ENCODE measurements at places on chromosomes 13 and 19. TPM values are rescaled to one million over a fixed set of nuclear protein-coding genes. Genes with fewer than 3 reads are reported as not detected.

The SPRYD7 gene
- total RNA-seq = 4.9 TPM

The PCDH17 gene
- total RNA-seq = not detected

The ARRDC2 gene
- 28.6 TPM for total RNA-seq

The BRME1 gene
- 7.7 TPM for total RNA-seq

The CFAP97D2 gene
- total RNA-seq = not detected

The GPC6 gene
- not detected for total RNA-seq

The ZNF681 gene
- 3.9 TPM for total RNA-seq

The CEACAM3 gene
- total RNA-seq = not detected

The ZNF536 gene
- not detected for total RNA-seq

DNA sequence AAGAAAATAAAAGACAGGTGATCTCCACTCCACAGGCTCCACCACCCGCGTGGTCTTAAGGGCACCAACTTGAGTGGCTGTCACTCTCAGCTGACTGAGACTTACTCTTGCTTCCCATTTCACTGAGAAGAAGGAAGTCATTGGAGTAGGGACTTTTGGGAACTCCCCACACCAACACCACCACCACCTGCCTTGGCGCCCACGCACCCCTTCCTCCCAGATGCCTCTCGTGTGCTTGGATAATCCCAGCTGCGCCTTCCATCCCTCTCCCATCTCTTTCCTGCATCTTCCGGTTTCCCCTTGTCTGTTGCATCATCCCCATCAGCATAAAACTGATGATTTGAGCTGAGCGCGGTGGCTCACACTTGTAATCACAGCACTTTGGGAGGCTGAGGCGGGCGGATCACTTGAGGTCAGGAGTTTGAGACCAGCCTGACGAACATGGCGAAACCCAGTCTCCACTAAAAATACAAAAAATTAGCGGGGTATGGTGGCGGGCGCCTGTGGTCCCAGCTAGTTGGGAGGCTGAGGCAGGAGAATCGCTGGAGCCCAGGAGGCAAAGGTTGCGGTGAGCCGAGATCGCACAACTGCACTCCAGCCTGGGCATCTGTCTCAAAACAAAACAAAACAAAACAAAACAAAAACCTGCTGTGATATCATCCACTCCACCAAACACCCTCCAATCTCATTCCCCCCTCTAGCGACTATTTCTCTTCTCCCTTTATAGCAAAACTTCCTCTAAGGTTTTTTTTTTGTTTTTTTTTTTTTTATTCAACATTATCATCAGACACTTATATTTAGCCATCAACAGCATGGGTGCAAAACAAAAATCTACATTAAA is 25.5 kb downstream of the AP2S1 start:
- DNase-seq = no peak

DNA sequence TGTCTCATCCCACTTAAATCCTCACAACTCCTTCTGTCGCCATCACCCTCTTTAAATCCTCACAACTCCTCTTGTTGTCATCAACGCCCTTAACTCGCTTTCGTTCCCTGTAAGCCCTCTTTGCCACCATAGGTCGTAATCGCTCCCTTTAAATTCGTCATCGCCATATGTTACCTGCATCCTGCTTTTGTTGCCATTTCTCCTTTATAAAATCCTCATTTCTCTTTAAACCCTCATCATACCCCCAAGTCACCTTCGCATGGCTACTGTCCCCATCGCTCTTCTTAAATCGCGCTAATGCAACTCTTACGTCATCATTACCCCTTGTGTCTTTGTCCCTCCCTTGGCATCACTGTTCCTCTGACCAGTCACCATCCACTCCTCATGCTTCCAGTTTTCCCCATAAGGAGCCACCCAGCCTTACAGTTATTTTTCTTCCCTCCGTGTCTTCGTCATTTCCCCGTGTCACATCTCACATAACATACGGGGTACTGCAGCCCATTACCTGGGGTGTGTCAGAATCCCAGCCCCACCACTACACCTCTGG is 539 bp downstream of the PLD3 start:
- peak; percentile 22 for DNase-seq

- peak; percentile 32 for DNase-seq
Observed at GRCh38 chr19:29812080-29812880, 489 bp downstream of the CCNE1 start.

DNA sequence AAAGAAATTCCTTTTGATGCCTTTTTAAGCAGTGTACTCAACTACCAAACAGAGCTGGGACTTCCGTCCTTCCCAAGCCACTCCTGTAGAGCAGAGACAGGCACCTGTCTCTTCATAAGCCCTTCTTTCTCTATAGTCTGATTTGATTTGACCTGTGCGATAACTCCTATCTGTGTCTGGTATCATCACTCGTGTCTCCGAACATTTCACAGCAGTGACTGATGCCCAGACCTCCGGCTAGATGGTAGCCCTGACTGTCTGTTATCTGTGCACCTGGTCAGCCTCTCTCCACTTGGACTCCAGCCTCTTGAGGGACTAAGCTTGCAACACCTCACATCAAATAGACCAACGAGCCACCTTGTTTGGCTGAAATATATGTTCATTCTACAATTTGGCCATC is 316.2 kb upstream of the ZNF507 start:
- DNase-seq = no peak

DNA sequence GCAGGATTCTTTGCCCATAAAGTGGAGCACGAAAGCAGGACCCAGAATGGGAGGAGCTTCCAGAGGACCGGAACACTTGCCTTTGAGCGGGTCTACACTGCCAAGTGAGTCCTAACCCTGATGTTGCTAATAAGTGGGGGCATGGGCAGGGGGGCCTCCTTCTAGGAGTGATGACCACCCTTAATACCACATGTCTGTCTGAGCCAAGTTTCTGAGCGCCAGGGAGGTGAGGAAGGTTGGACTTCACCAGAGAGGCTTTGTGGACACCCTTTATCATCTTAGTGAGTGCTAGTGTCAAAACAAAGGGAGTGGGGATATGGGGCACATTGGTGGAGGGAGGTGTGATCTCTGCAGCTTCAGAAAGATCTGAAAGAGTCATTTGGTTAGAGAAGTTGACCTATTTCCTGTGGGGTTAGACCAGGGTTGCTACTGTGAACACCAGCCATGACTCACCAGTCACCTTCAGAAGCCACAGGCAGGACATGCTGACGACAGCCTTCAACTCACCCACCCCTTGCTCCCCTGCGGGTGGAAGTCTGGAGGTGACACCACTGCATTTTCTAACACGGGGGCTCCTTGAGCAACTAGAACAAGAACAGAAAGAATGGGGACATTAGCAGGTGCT is 8.8 kb downstream of the ALOX5AP start:
- peak; percentile 93 for DNase-seq

DNA sequence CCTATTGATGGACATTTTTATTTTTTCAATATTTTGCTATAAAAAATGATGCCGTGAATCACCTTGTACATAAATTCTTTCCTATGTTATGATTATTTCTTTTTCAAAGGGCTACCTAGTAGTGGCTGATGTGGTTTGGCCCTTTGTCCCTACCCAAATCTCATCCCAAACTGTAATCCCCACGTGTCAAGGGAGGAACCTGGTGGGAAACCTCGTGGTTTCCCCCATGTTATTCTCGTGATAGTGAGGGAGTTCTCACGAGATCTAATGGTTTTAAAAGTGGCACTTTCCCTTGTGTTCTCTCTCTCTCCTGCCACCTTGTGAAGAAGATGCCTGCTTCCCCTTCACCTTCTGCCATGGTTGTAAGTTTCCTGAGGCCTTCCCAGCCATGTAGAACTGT is 94.9 kb downstream of the TM9SF2 start:
- no peak for DNase-seq

GRCh38 chr13:101536079-101536478 is 83.6 kb downstream of the ITGBL1 start:
- no peak for DNase-seq

GRCh38 chr13:47707414-47707813 is 293.7 kb downstream of the SUCLA2 start:
- DNase-seq = no peak

DNA sequence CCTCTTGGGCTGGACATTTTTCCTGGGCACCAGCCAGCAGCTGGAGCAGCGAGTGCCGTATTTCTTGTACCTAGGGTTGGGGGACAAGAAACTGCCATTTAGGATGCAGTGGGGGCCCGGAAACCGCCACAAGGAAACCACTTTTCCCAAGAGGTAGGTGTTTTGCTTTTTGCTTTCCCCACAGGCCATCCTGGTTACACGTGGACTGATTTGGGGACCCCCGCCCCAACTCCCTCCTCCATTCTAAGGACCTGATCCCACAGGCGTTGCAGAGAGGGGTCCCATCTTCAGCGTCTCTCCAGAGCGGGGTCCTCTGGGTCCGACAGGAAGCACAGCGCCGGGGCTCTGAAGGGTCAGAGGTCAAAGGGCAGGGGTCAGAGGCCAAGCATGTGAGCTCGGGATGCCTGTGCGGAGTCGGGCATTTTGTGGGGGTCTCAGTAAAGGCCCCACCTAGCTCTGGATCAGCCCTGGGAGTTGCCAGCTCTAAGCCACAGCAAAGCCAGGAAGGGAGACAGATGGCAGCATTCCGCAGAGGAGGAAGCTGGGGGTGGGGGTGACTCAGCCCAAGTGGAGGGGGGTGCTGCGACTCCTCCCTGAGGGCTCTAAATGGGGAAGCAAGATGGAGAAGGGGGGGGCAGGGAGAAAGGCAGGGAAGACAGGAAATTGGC is 4.3 kb downstream of the ZGLP1 start:
- no peak for DNase-seq

- DNase-seq = no peak
Observed at GRCh38 chr13:58855283-58855682, 1223.7 kb downstream of the PCDH17 start.

GRCh38 chr19:29768166-29768565 is 43.6 kb upstream of the CCNE1 start:
- no peak for DNase-seq

DNA sequence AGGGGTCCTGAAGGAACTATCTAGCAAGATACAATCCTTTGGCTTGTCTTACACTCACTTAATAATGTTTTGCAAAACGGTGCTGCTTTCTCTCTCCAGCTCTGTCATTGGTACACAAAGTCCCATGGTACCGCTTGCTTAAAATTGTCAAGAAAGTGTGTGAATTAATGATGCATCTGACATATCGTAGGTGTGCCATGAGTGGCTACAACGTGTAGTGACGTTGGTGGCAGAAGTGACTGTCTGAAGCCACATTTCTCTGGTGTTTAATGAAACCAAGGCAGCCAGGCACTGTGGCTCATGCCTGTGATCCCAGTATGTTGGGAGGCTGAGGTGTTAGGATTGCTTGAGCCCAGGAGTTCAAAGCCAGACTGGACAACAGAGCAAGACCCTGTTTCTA is 2.6 kb downstream of the HSH2D start:
- DNase-seq = no peak

- no peak for DNase-seq
Observed at GRCh38 chr13:51768378-51768921, 35.5 kb downstream of the DHRS12 start.

GRCh38 chr13:99012539-99012938 is 34.7 kb upstream of the DOCK9 start:
- DNase-seq = no peak

DNA sequence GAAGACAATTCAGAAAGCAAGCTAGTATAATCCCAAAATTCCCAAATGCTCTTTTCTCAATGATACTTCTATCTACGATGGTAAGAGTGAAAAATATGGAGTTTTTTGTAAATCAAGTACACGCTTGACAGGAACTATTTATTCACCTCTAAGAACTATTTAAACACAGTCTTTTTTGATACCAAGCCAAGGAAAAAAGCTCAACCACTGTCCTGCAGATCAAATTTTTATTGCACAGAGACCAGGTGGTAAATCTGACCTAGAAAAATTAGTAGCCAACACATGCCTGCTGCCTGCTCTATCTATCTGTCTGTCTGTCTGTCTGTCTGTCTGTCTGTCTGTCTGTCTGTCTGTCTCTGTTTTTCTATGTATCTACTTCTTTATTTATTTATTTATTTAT is 292.2 kb downstream of the MZT1 start:
- DNase-seq = no peak

- no peak for DNase-seq
Observed at GRCh38 chr19:29293292-29293691, 80.3 kb upstream of the UQCRFS1 start.

DNA sequence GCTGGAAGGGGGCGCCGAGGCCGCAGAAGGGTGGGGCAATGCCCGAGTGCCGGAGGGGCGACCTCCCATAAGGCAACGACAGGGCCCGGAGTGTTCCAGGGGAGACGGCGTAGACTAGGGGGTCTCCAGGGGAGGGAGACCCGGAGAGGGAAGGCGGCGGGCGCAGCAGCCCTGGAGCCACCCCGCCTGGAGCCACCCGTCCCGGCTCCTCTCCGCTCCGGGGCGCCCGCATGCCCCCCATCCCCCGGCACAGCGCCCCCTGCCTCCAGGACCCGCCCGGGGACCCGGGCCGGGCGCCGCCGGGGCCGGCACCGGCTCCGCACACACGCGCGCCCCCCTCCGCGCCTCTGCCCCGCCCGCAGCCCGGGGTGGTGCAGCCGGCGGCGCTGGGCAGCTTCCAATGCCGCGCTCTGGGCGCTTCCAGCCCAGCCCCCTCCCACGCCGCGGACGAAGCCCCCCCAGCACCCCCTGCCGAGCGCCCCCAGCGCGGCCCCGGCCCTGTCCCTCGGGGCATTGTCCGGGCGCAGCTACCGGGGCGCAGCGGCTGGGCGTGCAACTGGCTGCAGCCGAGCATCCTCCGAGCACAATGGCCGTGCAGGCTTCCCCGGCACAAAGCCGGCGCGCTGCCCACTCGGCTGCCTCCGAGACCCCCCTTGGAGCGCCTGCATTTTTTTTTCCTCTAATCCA is 519 bp downstream of the PTPRS start:
- no peak for DNase-seq

- no peak for DNase-seq
Observed at GRCh38 chr13:108120302-108120701, 95.0 kb downstream of the LIG4 start.

DNA sequence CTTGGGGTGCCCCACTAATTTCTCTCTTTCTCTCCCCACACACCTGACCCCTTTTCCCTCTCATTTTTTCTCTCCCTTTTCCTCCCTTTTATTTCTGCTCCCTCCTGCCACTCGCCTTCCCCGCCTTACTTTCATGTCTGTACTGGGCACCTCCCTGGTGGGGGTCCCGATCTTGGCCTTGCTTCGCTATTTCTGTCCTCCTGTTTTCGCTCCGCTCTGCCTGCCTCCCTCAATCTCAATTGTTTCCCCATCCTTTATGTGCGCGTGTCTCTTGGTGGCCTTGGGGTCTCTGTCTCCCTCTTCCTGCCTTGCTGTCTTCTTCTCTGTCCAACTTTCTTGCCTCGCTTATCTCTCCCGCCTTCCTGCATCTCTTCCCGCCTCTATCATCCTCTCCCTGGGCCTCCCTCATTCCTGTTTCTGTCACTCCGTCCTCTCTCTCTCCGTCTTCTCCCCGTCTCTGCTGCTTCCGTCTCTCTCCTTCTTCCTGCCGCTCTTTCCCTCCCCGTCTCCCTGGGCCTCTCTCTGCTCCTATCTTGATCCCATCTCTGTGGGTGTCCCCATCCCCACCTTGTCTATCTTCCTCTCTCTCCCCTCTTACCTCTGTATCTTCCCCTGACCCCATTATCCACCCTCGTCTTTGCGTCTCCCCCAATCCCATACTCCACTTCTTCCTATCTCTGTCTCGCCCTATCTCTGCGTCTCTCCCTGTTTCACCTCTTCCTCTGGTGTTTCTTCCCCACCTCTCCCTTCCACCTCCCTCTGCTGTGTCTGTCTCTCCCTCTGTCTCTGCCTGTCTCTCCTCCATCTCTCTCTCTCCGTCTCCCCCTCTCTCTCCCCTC is 4.0 kb downstream of the GRIN2D start:
- DNase-seq = no peak

- DNase-seq = no peak
Observed at GRCh38 chr19:33819506-33819879, 22.8 kb downstream of the KCTD15 start.
